Adrenal gland (tissue), 19 donors: ENCODE measurements at places on chromosomes 2 and 18. TPM values are rescaled to one million over a fixed set of nuclear protein-coding genes. Genes with fewer than 3 reads are reported as not detected.

DNA sequence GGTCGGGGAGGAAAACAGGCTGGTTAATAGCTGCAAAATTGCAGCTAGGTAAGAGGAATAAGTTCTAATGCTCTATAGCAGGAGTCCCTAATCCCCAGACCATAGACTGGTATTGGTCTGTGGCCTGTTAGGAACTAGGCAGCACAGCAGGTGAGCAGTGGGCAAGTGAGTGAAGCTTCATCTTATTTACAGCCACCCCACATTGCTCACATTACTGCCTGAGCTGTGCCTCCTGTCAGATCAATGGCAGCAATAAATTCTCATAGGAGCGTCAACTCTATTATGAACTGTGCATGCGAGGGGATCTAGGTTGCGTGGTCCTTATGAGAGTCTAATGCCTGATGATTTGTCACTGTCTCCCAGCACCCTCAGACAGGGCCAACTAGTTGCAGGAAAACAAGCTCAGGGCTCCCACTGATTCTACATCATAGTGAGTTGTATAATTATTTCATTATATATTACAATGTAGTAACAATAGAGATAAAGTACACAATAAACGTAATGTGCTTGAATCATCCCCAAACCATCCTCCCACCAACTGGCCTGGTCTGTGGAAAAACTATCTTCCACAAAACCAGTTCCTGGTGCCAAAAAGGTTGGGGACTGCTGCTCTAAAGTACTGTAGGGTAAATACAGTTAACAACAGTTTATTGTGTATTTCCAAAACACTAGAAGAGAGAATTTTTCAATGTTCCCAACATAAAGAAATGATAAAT is 91.7 kb upstream of the TFCP2L1 start:
- no peak for DNase-seq
- no peaks in the 10 kb centered on the region for H3K27me3 ChIP-seq
- H3K4me1 ChIP-seq: no peaks in the 10 kb centered on the region
- no peak overlapping the region for H3K27ac ChIP-seq
- H3K36me3 ChIP-seq: no peaks in the 10 kb centered on the region

- no peak for DNase-seq
- H3K36me3 ChIP-seq: no peaks in the 10 kb centered on the region
- no peak overlapping the region for H3K4me3 ChIP-seq
- no peaks in the 10 kb centered on the region for H3K27me3 ChIP-seq
- no peak overlapping the region for H3K27ac ChIP-seq
- H3K4me1 ChIP-seq: no peaks in the 10 kb centered on the region
These were observed 3.6 kb downstream of the CHN1 start for GRCh38 chr2:175001566-175001965.

DNA sequence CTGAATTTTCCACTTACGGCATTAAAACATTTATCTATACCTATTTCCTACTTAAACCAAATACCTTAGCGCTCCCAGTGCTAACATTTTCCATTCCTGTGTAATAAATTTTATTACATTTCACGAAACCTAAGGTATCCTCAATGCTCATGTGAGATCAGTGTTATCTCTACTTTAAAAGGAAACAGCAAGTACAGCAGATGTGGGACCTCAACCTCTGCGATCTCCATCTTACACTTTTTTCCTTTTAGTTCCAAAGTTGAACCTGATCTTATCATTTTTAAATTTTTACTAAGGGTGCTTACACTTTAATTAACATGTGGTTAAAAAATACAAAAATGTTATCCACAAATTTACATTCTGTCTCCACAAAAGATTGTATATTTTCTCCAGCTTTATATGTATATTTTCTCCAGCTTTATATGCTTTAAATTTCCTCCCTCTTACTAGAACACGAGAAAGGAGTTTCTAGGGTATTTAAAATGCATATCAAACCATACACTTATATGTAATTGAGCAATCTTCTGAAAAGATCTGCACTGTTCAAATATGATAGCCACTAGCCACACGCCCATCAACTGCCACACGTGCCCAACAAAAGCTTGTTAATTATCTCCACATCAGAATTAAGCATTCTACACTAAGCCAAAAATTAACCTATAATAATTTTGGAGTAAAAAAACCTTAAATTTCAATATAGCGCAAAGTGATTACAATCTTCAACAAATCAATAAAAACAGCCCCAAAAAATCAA is 38.1 kb downstream of the MBOAT2 start:
- H3K4me3 ChIP-seq: no peak overlapping the region
- no peaks in the 10 kb centered on the region for H3K4me1 ChIP-seq
- H3K27ac ChIP-seq: no peak overlapping the region
- no peak for DNase-seq

- no peaks in the 10 kb centered on the region for H3K36me3 ChIP-seq
- H3K27ac ChIP-seq: no peak overlapping the region
- no peak for DNase-seq
- no peaks in the 10 kb centered on the region for H3K27me3 ChIP-seq
These were observed 141.1 kb upstream of the ETAA1 start for GRCh38 chr2:67255933-67256615.

GRCh38 chr2:7744827-7745226 is 827.6 kb downstream of the RNF144A start:
- no peaks in the 10 kb centered on the region for H3K27me3 ChIP-seq
- H3K4me3 ChIP-seq: no peak overlapping the region
- DNase-seq: no peak
- H3K36me3 ChIP-seq: no peaks in the 10 kb centered on the region

DNA sequence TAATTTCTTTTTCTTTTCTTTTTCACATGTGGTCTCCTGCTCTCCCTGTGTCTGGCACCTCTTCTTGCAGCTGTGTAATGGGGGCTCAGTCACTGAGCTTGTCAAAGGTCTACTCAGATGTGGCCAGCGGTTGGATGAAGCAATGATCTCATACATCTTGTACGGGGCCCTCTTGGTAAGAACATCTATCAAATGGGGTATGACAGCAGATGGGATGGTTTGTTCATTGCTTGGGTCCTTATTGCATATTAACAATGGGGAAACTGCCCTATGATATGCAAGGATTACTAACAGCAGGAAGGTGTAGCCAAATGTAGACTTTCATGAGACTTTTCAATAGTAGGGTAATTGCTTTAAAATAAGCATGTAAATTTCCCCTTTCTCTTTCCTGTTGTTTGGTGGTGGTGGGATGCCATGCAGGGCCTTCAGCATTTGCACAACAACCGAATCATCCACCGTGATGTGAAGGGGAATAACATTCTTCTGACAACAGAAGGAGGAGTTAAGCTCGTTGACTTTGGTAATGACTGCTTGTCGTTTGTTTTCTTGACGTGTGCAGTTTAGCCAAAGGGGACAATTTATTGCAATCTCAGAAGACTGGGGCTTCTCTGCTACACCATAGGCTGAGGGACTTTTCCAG is 36.5 kb downstream of the MYO3B start:
- H3K27me3 ChIP-seq: no peaks in the 10 kb centered on the region
- H3K4me1 ChIP-seq: no peaks in the 10 kb centered on the region
- no peaks in the 10 kb centered on the region for H3K36me3 ChIP-seq
- no peak overlapping the region for H3K4me3 ChIP-seq

- peak overlapping the region; percentile 17 for H3K27ac ChIP-seq
- DNase-seq: no peak
- no peaks in the 10 kb centered on the region for H3K36me3 ChIP-seq
- no peaks in the 10 kb centered on the region for H3K27me3 ChIP-seq
These were observed 33.3 kb upstream of the MAT2A start for GRCh38 chr2:85505551-85506238.

Gene L3MBTL4
- total RNA-seq: 8.9 TPM

Gene PSMD14
- total RNA-seq: 76.8 TPM

Gene RGPD3
- 0.13 TPM for total RNA-seq

Gene TEKT4
- total RNA-seq: 0.31 TPM
